ENCODE measurements at places on chromosomes 6 and 20. TPM values are rescaled to one million over a fixed set of nuclear protein-coding genes. Genes with fewer than 3 reads are reported as not detected.

- DNase-seq = no peak
These were observed 17.7 kb downstream of the SYNJ2 start for GRCh38 chr6:157999168-158000051.

Gene TPX2
- 319 TPM for total RNA-seq

- DNase-seq = no peak
These were observed 167.9 kb downstream of the HAO1 start for GRCh38 chr20:7772371-7772770.

DNA sequence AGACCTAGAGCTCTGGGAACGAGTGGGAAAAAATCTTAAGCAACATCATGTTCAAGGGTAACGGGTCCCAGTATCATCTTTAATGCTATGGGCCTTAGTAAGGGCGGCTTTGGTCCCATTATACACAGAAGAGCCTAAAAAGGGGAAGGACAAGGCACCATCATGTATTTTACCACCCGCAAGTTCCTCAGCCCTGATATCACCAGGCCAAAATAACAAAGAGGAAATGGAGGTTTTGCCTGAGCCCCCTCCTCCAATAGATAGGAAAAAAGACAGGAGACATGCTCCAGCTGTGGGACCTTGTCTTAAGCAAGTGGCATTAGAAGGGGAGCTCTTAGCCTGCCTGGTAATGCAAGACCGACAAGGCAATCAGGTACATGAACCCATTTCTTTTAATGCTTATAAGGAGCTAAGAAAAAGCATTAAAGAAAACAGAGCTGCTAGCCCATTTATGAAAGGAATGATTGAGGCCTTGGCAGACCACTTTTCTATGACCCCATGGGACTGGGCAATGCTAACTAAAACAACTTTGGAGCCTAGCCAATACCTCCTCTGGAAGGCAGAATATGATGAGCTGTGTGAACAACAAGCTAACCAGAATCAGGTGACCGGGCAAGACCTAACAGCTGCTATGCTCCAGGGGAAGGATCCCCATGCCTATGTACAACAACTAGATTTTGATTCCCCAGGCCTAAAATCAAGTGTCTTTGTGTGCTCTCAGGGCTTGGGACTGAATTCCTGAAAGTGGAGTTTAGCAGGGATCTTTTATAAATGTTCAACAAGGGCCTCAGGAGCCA lies 23.2 kb downstream of the HLA-DPA1 start:
- no peak for DNase-seq

DNA sequence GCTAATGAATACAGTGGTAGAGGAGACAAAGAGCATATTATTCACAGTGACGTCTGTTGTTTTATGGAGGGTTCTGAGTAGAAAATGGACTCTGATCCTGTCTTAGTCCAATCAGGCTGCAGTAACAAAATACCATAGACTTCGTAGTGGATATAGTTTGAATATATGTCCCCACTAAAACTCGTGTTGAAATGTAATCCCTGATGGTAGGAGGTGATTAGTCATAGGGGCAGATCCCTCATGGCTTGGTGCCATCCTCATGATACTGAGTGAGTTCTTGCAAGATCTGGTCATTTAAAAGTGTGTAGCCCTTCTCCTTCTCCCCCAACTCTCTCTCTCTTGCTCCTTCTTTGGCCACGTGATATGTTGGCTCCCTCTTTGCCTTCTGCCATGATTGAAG lies 82.5 kb downstream of the CD83 start:
- DNase-seq = peak; percentile 48

Gene FOXS1
- 0.12 TPM for total RNA-seq

DNA sequence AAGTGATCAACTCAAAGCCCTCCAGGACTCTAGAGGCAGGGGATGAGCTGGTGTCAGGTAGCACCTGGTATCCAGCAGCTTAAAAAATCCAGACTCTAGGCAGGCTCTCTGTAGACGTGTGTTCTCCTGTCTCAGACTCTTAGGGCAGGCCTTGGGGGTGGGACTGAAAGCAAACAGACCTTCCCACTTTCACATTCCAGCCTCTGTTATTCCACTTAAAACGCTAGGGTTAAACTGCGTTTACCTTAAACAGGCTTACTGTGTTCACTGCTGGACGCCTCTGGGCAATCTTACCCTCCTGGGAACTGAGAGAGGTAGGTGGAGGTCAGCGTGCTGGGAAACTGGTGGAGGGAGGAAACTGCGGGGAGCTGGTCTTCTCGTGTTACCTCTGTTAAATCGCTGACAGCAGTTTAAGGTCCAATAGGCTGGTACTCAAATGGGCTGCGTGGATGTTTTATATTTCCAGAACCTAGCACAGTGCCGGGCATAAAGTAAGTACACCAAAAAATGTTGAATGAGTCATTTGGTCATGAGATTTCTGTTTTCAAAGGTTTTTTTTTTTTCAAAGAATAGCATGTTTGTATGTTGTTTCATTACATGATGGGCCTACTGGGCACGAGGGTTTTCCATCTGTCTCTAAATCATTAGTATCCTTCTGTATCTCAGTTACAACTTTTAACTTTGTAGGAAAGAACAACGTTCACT lies at the start of gene GCNT2:
Gene GCNT2, plus strand, starts transcription at position 248 of the 705 bp plus-strand sequence. CDS start 7,561 bp downstream, outside the sequence.
- peak; percentile 70 for DNase-seq

Gene PROKR2
- not detected for total RNA-seq

- DNase-seq = no peak
These were observed 2.8 kb downstream of the CLIC5 start for GRCh38 chr6:46012834-46013233.

DNA sequence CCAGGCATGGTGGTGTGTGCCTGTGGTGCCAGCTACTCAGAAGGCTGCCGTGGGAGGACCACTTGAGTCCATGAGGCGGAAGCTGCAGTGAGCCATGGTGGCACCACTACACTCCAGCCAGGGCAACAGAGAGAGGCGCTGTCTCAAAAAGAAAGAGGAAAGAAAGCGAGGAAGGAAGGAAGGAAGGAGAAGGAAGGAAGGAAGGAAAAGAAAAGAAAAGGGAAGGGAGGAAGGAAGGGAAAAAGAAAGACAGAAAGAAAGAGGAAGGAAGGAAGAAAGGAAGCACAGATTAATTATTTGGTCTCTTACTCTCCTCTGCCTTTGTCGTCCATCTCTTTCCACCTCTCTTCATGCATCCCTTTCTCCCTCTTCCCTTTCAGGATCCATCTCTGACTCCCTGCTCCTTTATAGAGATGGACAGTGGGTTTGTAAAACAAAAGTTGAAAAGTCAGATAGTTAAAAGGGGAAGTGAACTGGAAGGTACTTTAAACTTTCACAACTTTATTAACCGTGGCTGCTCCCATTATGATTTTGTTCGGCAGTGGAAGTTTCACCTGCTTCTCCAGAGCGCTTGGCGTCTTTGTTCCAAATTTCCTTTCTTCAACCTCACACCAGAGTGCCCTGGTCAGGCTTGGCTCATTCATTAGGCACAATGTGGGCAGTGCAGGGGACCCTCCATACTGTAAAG lies 1.5 kb downstream of the HLA-DQA1 start:
- DNase-seq = no peak

Gene PLEKHG1
- not detected for total RNA-seq

- no peak for DNase-seq
These were observed 91.7 kb downstream of the RNF182 start for GRCh38 chr6:14016432-14016831.

GRCh38 chr6:39841923-39842322 lies 49.7 kb downstream of the DAAM2 start:
- no peak for DNase-seq

DNA sequence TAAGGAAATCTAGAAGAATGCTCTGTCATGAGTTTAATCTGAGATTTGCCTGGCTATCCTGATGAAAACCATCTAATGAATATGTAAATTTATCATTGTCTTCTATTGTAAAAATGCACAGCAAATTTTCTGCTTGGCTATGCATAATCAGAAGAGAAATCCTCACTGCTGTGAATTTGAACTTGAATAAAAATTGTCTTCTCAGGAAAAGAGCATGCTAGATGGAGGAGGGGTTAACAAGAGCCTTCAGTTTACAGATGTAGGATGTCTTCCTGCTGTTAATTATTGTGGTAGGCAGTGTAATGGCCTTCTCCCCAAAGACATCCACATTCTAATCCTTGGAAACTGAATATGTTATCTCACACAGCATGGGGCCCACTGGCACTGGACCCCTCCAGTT lies 45.8 kb downstream of the ANKEF1 start:
- no peak for DNase-seq

Measured in M059J (cell line).